ENCODE measurements at places on chromosomes 7 and 10. TPM values are rescaled to one million over a fixed set of nuclear protein-coding genes. Genes with fewer than 3 reads are reported as not detected.

The TAS2R5 gene
- 1.4 TPM for total RNA-seq

GRCh38 chr7:123244768-123245167, 45.0 kb upstream of the SLC13A1 start:
- H3K4me1 ChIP-seq: no peaks in the 10 kb centered on the region
- no peak overlapping the region for H3K4me3 ChIP-seq
- no peaks in the 10 kb centered on the region for H3K36me3 ChIP-seq
- H3K27ac ChIP-seq: no peak overlapping the region
- no peak for DNase-seq
- H3K27me3 ChIP-seq: no peaks in the 10 kb centered on the region

- H3K4me1 ChIP-seq: no peaks in the 10 kb centered on the region
- H3K27ac ChIP-seq: no peak overlapping the region
- no peaks in the 10 kb centered on the region for H3K27me3 ChIP-seq
- H3K4me3 ChIP-seq: no peak overlapping the region
Observed at GRCh38 chr7:89458114-89458513, 662.6 kb upstream of the TEX47 start.

DNA sequence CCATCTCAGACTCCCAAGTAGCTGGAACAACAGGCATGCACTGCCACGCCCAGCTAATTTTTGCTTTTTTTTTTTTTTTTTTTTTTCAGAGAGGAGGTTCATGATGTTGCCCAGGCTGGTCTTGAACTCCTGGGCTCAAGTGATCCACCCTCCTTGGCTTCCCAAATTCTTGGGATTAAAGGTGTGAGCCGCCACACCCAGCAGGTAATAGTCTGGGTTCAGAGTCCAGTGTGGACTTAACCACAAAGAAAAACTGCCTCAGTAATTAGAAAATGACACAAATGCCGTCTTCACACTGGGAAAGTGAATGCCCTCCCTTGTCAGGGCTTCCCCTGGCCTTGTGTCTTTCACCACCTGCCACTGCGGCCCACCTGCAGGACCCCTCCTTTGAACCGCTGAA, 101.1 kb downstream of the RAB11FIP2 start:
- H3K27me3 ChIP-seq: peaks cover 9% of the 10 kb centered on the region
- no peak overlapping the region for H3K4me3 ChIP-seq
- H3K36me3 ChIP-seq: no peaks in the 10 kb centered on the region
- no peak for DNase-seq
- no peaks in the 10 kb centered on the region for H3K4me1 ChIP-seq
- H3K27ac ChIP-seq: no peak overlapping the region

DNA sequence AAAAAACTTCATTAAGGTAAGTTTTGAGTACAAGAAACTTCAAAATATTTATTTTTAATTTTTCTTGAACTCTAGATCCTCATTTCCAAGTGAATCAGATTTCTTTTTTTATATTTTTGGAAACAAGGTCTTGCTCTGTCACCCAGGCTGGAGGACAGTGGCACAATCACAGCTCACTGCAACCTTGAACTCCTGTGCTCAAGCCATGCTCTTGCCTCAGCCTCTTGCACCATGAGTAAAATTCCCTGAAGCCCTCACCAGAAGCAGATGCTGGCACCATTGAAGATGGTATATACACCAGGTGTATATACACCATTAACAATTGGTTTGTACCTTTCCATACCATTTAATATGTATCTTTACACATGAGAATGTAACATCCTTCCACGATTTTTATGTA, 45.1 kb upstream of the ODAD2 start:
- H3K27ac ChIP-seq: no peak overlapping the region
- H3K4me1 ChIP-seq: no peaks in the 10 kb centered on the region
- H3K27me3 ChIP-seq: peaks cover 3% of the 10 kb centered on the region
- no peak overlapping the region for H3K4me3 ChIP-seq
- no peaks in the 10 kb centered on the region for H3K36me3 ChIP-seq

DNA sequence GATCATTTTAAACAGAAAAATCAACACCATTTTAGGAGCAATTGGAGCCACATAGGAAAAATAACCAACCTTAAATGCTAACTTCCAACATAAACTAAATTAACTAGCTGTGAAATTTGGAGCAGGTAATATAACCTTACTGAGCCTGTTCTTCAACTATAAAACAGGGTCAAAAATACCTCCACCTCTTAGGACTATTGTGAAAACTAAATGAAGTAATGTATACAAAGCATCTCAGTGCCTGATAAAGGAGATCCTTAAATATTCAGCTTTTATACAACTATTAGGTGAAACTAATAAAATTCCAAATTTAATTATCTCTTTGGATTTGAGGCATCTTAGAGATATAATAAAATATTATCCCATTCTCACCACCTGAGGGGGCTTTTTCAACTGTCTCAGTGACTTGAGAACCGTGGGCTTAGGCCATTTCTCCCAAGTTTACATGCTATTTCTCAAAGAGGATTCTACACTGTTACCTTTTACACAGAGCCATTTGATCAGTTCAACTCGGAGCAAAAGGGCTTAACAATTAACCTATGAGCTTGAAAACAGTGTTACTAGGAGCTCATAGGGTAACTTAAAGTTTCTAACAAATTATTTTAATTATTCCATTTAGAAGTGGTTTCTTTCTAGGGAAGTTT, 165.0 kb upstream of the ASAH2 start:
- no peak for DNase-seq
- H3K27me3 ChIP-seq: no peaks in the 10 kb centered on the region
- peaks cover 1% of the 10 kb centered on the region for H3K36me3 ChIP-seq
- no peak overlapping the region for H3K4me3 ChIP-seq

The TSPAN14 gene
- total RNA-seq: 37.6 TPM

The FAM25C gene
- total RNA-seq: not detected

The HOXA11 gene
- not detected for total RNA-seq

- H3K27me3 ChIP-seq: peaks cover 9% of the 10 kb centered on the region
- peak; percentile 65 for DNase-seq
- peaks cover 21% of the 10 kb centered on the region for H3K4me1 ChIP-seq
- H3K4me3 ChIP-seq: no peak overlapping the region
- no peaks in the 10 kb centered on the region for H3K36me3 ChIP-seq
Observed at GRCh38 chr10:4656576-4657194, 169.3 kb upstream of the AKR1E2 start.

- DNase-seq: no peak
- H3K27ac ChIP-seq: no peak overlapping the region
- H3K36me3 ChIP-seq: peaks cover 5% of the 10 kb centered on the region
- peaks cover 3% of the 10 kb centered on the region for H3K27me3 ChIP-seq
- H3K4me3 ChIP-seq: peak overlapping the region; percentile 98
Observed at GRCh38 chr7:139230023-139230422, 1.0 kb upstream of the UBN2 start.

DNA sequence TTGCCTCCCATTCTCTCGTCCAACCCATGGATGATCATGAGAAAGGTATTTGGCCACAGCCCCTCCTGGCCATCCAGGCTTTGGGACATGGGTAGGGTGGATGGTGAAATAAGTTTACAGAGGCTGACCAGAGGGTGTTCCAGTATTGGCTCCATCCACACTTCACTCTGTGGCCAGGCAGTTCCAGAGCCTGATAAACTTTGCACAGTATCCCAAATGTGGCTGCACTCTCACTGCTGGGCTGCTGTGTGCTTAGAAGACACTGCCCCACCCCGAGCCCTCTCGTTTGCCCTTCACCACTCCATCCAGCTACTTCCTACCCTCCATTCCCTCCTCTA, 72.0 kb upstream of the ZMIZ1 start:
- no peak for DNase-seq
- no peaks in the 10 kb centered on the region for H3K27me3 ChIP-seq
- no peaks in the 10 kb centered on the region for H3K4me1 ChIP-seq
- no peaks in the 10 kb centered on the region for H3K36me3 ChIP-seq
- H3K4me3 ChIP-seq: no peak overlapping the region

DNA sequence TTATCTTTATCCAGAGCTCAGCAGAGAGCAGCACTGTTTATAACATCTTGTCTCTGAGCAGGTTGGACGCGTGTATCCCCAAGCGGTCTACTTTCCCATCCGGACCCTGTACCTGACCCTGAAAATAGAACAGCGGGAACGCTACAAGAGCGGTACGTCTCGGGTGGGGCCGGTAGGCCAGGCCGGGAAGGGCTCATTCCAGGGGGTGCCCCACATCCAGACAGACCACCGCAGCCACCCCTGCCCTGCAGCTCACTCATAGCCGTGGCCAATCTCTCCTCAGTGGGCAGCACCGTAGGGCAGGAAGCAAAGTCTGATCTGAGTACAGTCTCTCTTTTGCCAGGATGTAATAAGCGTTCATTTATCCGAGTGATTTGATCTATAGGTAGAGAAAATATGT, 113.7 kb downstream of the TRRAP start:
- peaks cover 61% of the 10 kb centered on the region for H3K36me3 ChIP-seq
- H3K27ac ChIP-seq: no peak overlapping the region
- H3K27me3 ChIP-seq: no peaks in the 10 kb centered on the region
- peaks cover 6% of the 10 kb centered on the region for H3K4me1 ChIP-seq

GRCh38 chr7:75756991-75757676, 14.9 kb downstream of the CCL26 start:
- H3K4me1 ChIP-seq: no peaks in the 10 kb centered on the region
- no peak overlapping the region for H3K27ac ChIP-seq
- no peak for DNase-seq
- H3K36me3 ChIP-seq: no peaks in the 10 kb centered on the region

GRCh38 chr7:145036604-145037405, 201.0 kb upstream of the TPK1 start:
- H3K27me3 ChIP-seq: peaks cover 15% of the 10 kb centered on the region
- H3K4me1 ChIP-seq: no peaks in the 10 kb centered on the region
- H3K36me3 ChIP-seq: no peaks in the 10 kb centered on the region
- no peak overlapping the region for H3K4me3 ChIP-seq

The LRIT1 gene
- not detected for total RNA-seq

- no peaks in the 10 kb centered on the region for H3K36me3 ChIP-seq
- no peaks in the 10 kb centered on the region for H3K27me3 ChIP-seq
- DNase-seq: no peak
- H3K4me3 ChIP-seq: no peak overlapping the region
Observed at GRCh38 chr7:66604198-66604597, 24.5 kb upstream of the KCTD7 start.

- no peak for DNase-seq
- no peaks in the 10 kb centered on the region for H3K36me3 ChIP-seq
- no peak overlapping the region for H3K4me3 ChIP-seq
- no peak overlapping the region for H3K27ac ChIP-seq
- H3K4me1 ChIP-seq: peaks cover 6% of the 10 kb centered on the region
Observed at GRCh38 chr10:14823966-14824365, 13.9 kb downstream of the CDNF start.

The UBE3C gene
- 60.7 TPM for total RNA-seq

All from activated CD4-positive, alpha-beta T cell treated with anti-CD3 and anti-CD28 coated beads for 36 hours (primary cell).